ENCODE measurements at places on chromosomes 6 and 20.

DNA sequence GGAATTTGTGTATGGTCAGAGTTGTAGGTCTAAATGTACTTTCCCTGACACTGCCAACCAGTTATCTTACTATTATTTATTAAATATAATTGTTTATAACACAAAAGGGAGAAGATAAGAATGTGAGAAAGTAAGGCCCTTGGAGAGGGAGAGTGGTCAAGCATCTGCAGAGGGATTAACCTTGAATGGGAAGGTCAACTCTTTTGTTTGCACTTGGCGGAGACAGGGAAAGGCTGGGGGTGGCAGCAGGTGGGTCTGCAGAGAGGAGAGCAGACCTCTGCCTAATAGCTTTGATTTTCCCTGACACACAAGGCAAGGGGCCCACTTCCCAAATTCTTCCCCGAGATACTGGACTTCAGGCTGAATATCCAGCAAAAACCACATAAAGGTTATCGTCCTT, 4.2 kb downstream of the LRP11 start:
- no peak for DNase-seq

- no peak for DNase-seq
These were observed 11.4 kb downstream of the SLC35F1 start for GRCh38 chr6:117918454-117918853.

DNA sequence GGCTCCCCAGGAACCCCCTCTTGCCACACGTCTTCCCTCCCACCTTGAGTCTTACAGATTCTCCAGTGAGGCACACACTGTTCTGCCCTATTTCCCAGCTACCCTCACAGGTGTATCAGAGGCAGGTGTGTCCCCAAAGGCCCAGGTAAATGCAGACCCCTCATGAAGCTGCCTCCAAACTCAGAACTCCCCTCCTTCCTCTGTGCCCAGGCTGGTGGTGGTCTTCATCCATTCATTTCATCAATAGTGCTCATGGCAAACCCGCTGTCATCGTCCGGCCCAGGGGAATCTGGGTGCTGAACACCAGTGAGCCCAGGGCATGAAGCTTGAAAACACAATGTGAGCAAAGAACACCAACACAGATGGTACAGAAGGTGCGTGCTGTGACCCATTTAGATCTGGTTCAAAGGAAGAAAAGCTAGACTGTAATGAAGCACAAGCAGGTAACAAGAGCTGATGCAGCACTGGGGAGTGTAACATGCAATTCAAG, 213.1 kb downstream of the SYNDIG1 start:
- no peak for DNase-seq

GRCh38 chr6:136947037-136947436, 24.9 kb downstream of the SLC35D3 start:
- no peak for DNase-seq
